T-helper 2 cell (primary cell): ENCODE measurements at places on chromosomes 7 and 10.

DNA sequence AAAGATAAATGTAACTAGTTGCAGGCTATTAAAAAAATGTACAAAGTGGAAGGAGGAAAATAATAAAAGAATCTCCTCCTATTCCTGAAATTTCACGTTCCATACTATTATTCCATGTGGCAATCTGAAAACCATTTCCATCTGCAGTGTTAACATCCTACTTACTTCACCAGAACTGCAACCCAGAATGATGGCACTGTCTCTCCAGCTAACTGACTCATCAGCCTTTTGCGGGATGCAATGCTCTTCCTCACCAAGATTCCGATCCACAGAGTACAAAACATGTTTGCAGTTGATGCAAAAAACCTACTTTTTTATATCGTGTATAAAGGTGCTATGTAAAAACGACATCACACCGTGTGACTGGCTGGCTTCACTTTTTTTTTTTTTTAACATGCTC lies 50.8 kb downstream of the ESYT2 start:
- DNase-seq: no peak

- DNase-seq: no peak
Measured at GRCh38 chr7:96344236-96344635, 22.3 kb upstream of the SLC25A13 start.

GRCh38 chr10:53843736-53844362 lies 957.2 kb downstream of the PCDH15 start:
- DNase-seq: no peak

DNA sequence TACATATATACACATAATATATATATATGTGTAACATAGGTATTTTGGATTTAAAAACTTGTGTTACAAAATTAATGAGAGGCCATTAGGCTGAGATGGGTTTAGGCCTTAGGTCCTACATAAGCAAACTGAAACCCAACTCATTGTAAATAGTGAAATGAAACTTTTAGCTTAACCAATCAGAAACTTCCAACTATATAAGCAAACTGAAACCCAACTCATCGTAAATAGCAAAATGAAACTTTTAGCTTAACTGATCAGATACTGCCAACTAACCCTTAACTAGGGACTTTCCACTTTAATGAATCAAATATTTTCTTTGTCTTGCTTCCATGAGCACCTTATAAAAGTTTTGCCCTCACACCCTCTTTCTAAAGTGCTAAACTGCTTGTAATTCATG lies 17.3 kb upstream of the SAMD9L start:
- peak; percentile 80 for DNase-seq

DNA sequence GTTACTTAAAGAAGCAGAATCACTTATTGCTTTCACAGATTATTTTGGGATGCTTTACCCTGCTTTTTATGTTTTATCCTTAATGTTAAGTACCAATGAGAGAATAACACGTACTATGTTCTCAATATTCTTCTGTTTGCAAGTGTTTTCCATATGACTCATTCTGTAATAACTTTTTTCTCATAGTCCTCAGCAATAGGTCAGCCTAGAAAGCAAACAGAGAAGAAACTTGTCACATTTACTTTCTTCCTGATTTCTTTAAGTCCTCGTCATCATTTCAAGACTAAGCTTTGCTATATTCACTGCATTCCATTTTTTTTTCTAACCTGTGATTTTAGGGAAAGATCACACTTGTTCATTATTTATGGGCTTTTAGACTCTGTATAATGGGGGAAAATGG lies 6.8 kb upstream of the AGR2 start:
- DNase-seq: no peak

DNA sequence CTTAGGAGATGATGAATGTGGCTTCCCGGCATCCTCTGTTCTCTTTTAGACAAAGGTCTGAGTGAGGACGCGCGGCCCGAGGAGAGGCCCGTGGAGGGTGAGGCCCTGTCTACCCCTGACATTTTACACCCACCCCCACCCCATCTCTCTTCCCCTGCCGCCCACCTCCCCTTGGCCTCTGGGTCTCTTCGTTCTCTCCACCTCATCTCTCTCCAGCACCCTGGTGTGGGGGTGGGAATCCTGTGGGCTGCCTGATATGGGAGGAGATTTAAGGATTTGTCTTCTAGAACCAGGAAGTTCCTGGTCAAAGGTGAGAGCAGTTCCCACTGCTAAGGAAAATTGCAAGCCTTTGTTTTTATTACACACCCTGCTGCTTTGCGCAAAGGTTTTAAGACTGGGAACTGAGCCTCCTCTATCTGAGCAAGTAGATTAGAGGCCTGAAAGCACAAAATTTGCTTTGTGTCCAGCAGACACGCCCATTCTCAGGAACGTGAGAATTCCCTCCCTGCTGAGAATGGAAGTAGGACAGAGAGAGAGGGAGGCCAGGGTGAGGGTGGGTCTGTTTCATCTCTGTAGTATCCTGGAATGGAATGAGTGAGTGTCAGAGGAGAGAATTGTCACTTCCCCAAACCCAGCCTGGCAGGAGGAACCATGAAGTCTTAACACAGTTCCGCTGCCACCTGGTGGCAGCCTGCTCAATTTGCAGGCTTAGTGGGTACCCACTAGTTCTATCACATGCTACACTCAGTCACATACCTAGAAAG lies 91.2 kb downstream of the GTF2IRD1 start:
- DNase-seq: no peak

GRCh38 chr10:99489271-99489670 lies 43.5 kb upstream of the NKX2-3 start:
- DNase-seq: no peak

- DNase-seq: no peak
Measured at GRCh38 chr10:76946270-76946669, 691.3 kb downstream of the KCNMA1 start.

DNA sequence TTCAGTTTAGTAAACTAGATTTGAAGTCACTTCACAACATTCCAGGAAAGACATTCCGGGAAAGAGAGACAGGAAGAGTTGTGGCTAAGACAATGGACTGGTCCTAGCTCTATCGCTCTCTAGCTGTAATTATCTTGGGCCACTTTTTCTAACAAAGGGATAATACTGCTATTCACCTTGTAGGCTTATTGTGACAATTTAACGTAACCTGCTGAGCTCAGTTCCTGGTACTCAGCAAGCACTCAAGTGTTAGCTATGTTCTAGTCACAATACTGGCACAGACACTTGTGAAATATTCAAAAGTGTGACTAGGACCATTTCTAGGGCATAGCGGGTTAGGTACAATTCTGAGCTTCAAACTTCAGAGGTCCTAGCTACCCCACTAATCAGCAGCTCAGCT lies 12.0 kb upstream of the NRCAM start:
- DNase-seq: no peak

GRCh38 chr7:139946533-139946932 lies 116.2 kb downstream of the PARP12 start:
- no peak for DNase-seq

DNA sequence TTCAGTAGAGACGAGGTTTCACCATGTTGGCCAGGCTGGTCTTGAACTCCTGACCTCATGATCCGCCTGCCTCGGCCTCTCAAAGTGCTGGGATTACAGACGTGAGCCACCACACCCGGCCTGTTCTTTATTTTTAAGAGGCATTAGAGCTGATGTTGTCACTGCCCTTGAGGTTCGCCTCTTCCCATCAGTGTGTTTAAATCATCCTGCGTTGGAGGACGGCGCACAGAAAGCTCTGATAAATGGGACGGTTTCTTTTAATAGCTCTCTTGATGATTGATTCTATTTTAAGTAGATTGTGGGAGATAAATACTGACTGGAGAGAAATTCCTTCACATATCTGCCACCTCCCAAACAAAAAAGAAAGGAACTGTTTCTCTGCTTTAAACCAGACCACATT lies 29.0 kb downstream of the UPP1 start:
- DNase-seq: no peak

GRCh38 chr7:28615091-28615490 lies 202.8 kb downstream of the CREB5 start:
- DNase-seq: no peak

GRCh38 chr10:16606421-16606820 lies 84.7 kb upstream of the C1QL3 start:
- DNase-seq: no peak

GRCh38 chr10:3287572-3288445 lies 115.2 kb upstream of the PITRM1 start:
- no peak for DNase-seq

- no peak for DNase-seq
Measured at GRCh38 chr7:101543846-101544245, 85.2 kb downstream of the MYL10 start.

DNA sequence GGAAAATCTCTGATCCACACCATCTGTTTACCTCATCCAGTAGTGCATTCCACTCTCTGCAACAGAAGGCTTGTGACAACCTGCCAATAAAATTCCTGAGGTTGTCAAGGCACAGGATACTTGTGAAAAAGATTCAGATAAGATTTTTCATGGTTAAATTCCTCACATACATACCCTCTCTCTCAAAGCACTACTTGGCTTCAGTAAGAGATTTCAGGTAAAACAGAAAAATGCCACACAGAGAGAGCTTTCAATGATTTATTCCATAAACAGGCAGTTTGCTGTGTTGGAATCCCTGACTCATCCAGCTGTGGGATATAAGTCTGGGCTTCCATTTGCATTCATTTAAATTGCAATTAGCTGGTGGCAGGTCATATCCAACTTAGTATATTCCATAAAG lies 99.7 kb upstream of the CAV2 start:
- DNase-seq: no peak

GRCh38 chr7:155268921-155269650 lies 28.6 kb upstream of the INSIG1 start:
- no peak for DNase-seq

DNA sequence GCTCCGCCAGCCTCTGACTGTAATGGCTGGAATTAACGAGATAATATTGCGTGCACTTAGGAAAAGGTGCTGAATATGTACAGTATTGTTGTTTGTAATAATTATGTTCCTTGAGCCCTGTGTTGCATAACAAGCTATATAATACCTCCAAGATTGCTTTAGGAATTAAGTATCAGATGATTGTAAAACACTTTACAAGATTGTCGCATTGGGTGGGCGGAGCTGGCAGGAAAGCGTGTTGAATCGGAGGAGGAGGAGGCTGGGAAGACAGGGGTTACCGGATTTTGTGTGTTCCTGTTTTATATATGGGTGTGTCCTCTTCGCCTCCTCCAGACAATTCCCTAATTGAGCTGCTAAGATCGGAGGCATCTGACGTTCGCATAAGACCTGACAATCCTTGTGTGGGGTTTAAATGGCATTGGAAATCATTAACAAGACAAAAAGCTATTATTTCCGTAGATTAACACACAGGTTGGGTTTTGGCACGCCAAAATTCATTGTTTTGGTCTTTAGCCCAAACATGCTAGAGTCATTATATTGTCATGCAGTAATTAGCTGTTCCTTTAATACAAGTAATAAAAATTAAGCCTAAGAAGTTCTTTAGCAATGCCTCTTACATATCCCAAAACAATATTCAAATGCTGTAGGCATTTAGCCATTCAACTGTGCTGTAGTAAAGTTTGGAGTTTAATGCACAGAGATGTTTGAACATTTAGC lies 192.9 kb upstream of the SH2B2 start:
- DNase-seq: no peak

DNA sequence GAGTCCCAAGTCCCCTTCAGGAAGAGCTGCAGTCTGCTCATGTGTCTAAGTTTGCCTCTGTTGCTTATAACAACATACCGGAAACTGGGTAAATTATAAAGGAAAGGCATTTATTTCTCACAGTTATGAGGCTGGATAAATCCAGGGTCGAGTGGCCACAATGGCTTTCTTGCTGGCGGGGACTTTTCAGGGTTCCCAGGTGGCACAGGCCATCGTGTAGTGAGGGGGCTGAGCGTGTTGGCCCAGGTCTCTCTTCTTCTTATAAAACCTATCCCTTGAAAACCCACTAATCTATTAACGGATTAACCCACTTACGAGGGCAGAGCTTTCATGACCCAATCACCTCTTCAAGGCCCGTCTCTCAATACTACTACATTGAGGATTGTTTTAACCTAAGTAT lies 8.7 kb downstream of the VIPR2 start:
- no peak for DNase-seq

- DNase-seq: no peak
Measured at GRCh38 chr7:93378131-93378760, 146.1 kb downstream of the VPS50 start.

DNA sequence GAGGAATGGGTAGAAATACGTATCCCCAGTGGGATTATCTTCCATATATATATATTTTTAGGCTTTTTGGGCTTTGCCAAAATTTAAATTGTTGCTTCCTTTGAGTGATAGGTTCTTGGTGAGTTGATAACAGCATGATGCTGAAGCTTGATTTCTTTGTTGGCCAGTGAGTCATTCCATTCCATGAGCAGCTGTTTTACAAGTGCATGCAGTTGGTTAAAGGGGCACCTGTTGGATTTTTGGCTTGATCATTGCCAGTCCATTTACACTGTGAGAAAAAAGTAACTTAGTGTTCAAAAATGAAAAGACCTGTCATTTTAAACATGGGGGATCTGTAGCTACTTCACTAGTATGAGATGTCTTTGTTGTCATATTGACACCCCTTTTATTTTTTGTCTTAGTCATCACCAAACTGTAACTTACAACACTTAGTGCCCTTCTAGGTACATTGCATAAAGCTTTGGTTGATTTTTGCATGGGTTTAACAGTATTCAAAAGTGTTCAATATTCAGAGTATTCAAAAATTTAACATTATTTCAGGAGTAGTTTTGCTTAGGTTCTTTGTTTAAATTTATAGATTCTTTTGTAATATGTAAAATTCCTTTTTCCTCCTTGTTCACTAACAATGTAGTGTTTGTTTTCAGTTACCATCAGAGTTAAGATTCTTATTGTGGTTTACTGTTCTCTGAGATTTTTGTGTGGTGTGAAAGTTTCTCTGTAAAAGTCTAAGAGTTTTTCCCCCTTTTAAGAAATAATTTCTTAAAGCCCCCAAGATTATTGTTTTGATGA lies 8.8 kb downstream of the AKAP9 start:
- no peak for DNase-seq

DNA sequence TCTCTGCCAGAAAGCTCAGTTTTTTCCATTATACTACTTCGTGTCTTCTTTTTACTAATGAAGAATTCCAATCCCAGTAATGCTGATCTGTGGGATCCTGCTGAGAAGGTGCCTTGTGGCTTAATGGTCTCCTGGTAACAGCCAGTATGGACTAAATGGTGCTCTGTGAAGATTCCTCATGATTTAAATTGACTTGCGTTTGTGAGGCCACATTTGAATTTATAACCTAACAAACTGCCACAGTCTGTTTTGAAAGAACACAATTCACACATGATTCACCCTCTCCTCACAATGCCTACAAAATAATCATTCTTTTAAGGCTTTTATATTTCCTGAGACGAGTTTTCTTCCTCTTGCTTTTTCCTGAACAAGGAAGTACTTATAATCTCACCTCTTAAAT lies 140.0 kb downstream of the MBL2 start:
- no peak for DNase-seq
